Nucleus accumbens (tissue), 56 donors: ENCODE measurements at places on chromosomes 7 and 10.

DNA sequence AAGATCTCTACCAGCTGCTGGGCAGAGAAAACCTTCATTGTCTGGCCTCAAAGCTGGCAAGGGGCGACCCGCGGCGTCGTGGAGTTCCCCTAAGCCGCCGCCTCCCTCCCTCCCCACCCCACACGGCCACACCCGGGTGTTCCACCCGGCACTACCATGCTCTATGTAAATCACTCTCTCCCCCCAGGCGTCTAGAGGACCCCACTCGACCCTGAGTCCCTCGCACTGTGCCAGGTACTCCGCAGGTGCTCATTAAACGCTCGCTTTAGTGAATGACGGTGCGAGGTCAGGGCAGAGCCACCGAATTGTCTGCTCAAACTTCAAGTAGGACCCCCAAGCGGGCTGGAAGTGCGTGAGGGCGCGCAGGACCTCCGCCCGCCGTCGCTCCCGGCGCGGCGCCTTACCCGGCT, 628 bp downstream of the PARP12 start:
- DNase-seq = no peak

GRCh38 chr10:58813573-58813972, 300.9 kb downstream of the BICC1 start:
- no peak for DNase-seq

- DNase-seq = no peak
Measured at GRCh38 chr7:17411922-17412321, 113.5 kb downstream of the AHR start.

GRCh38 chr7:845731-846130, 13.5 kb downstream of the SUN1 start:
- no peak for DNase-seq

DNA sequence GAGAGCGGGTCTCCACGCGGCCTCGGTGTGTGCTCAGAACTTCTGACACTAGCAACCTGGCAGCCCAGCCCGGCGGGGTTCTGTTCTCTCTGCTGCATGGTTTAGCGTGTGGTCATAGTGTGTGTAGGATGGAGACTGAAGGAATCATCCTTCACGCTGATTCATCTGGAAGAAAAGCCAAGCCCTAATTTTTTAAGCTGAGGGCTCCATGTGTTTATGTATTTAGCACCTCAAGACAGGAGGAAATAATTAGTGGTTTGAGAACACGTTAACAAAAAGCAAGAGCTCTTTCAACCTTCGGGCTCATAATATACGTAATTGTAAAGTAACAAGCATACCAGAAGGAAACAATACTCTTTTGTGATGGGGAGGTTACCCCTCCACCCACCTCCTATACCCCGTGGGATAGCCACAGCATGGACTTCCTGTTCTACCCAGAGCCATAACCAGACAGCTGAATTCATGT, 504.6 kb upstream of the MKI67 start:
- DNase-seq = no peak

GRCh38 chr7:87475359-87476178, at the start of gene ABCB4:
ABCB4 (minus strand) TSS chr7:87475680; CDS start chr7:87475465, 215 bp downstream.
- no peak for DNase-seq

DNA sequence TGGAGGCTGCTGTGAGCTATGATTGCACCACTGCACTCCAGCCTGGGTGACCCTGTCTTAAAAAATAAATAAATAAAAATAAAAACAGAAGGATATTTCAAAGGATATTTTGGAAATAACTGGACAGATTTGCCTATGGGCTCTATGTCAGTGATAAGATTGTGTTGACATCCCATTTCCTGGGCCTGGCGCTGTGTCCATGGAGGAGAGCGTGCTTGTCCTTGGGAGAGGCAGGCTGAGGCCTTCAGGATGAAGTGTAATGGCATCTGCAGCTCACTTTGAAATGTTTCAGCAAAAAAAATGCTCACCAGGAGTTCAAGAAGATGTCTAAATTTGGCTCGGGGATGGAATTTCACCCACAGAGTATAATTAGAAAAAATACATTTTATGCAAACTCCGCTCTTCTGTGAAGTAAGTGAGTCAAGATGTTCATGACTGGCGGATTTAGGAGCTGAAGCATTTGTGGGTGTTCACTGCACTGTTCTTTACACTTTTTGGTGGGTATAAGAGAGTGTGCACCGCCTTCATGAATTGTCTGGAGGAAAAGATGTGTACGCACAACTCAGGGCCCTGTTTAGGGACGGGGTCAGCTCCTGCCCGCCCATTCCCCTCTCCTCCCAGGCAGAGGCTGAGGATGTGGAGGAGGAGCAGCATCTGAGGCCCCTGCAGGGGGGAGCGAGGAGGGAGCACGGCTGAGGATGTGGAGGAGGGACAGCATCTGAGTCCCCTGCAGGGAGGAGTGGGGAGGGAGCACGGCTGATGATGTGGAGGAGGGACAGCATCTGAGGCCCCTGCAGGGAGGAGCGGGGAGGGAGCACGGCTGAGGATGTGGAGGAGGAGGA, 18.5 kb upstream of the FOXL3 start:
- no peak for DNase-seq
